ENCODE measurements at places on chromosomes 5 and 9.

DNA sequence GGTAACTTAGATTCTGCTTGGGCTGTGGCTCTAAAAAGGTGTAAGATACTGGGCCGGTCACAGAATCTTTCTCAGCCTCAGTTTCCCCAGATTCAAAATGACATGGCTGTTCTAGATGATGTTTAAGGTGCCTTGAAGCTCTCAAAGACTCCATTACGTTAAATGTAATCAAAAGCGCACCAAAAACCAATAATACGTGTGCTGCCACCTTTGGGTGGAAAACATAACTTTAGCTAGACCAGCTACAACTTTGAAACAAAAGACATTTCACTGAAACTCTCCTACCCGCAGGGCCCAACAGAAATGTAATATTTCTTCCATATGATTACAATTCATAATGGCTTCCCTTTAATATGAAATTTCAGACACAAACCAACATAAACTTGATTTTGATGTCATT is 35.0 kb upstream of the PCSK5 start:
- no peak for DNase-seq

- DNase-seq: no peak
These were observed 526.1 kb upstream of the CDH18 start for GRCh38 chr5:20514145-20514544.

GRCh38 chr9:27460226-27461023 is 63.7 kb upstream of the IFNK start:
- no peak for DNase-seq

GRCh38 chr5:98753507-98753906 is 20.0 kb upstream of the RGMB start:
- no peak for DNase-seq

GRCh38 chr5:107092695-107093094 is 578.0 kb downstream of the EFNA5 start:
- no peak for DNase-seq

DNA sequence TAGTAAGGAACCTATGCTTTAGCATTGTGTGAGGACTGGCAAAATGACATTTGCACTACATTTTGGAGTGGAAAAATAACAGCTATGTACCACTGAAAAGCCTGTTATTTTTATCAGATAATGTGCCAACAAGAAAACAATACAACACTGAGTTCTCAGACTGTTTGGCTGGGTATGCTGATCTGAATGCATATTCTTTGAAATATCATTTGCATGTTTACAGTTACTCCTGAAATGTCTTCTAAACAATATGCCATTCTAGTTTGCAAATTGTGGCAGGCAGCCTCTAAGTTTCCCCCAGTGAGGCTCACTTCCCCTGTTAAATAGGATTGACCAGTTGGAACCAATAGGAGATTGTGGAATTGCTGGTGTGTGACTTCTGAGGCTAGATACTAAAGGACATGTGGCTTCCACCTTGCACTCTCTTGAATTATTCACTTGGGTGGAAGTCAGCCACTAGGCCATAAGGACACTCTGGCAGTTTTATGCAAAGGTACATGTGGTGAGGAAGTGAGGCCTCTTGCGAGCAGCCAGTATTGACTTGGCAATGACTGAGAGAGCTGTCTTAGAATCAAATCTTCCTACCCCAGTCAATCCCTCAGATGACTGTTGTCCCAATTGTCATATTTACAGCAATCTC is 250.4 kb upstream of the PCSK5 start:
- DNase-seq: no peak

GRCh38 chr5:107809201-107810034 is 138.7 kb upstream of the EFNA5 start:
- no peak for DNase-seq

- no peak for DNase-seq
These were observed 68.4 kb downstream of the ACTBL2 start for GRCh38 chr5:57414191-57414590.

- DNase-seq: no peak
These were observed 126.9 kb upstream of the MAP3K1 start for GRCh38 chr5:56688402-56688801.

DNA sequence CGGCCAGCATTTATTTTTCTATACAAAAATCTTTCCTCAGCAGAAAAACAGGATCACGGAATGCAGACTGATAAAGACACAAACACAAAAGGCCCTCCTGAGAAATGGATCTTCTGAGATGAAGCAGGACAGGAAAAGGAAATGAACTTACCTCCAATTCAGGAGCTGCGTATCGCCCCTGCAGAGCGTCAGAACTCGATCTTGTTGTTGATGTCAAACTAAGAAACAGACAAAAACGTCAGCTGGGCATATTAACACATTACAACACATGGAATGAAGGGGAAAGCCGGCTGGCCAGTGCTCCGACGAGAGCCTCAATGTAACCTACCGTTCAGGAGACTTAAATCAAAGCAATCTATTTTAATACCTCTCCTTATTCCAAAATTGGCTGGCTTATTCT is 105.1 kb downstream of the SERINC5 start:
- DNase-seq: no peak

DNA sequence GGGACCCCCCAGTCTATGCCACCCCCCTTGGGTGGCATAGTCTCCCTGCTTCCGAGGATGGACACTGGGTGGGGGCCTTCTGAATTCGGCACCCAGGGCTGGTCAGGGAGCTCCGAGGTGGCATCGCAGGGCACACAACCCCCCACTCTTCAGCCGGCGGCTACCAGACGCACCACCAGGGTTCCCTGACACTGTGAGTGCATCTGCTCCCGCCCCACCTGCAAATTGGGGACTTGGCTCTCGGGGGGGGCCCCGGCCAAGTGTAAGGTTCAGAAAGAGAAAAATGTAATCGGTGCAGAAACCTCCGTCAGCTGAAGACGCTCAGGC is 12.7 kb upstream of the QSOX2 start:
- no peak for DNase-seq

DNA sequence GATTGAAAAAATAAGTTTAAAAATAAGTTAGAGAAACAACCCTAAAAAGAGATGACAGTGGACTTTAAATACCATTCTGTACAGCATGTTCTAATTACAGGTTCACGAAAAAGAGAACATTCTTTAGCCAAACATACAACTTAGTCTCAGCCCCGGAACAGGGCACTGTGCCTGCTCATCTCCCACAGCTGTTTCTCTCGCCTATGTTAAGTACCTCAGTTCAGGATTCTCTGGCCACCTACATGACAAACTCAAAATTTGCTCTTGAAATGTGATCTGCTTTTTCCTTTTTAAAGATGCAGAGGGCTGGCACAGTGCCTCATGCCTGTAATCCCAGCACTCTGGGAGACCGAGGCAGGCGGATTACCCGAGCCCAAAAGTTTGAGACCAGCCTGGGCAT is 52.3 kb downstream of the MYO10 start:
- no peak for DNase-seq

Measured in CD4-positive, alpha-beta T cell treated with Interleukin-2 at 100 ng/mL for 4 hours (primary cell).